NCI-H146 (cell line): ENCODE measurements at places on chromosomes 16 and 17.

GRCh38 chr16:57755726-57756423 is 20.3 kb downstream of the KATNB1 start:
- DNase-seq, result no peak

DNA sequence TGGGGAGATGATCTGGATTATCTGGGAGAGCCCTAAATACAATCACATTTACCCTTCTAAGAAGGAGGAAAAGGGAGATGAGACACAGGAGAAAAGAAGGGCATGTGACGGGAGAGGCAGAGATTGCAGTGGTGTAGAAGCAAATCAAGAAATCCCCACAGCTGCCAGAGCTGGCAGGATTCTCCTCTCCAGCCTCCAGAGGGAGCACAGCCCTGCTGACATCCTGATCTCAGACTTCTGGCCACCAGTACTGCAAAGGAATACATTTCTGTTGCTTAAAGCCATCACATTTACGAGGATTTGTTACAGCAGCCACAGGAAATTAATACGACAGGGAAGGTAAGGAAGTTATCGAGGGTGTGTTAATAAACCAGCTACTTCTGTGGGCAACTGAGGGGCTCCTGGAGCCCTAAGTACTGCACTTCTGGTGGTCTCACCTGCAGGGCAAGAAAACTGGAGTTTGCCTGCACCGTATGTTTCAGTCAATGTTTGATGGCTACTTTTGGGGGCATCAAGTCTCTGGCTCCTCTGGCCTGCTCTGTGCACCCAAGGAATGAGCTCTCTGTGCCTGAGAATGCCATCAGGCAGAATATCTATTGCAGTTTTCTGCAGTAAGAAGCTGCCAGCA is 22.9 kb upstream of the CDH13 start:
- no peak for DNase-seq

DNA sequence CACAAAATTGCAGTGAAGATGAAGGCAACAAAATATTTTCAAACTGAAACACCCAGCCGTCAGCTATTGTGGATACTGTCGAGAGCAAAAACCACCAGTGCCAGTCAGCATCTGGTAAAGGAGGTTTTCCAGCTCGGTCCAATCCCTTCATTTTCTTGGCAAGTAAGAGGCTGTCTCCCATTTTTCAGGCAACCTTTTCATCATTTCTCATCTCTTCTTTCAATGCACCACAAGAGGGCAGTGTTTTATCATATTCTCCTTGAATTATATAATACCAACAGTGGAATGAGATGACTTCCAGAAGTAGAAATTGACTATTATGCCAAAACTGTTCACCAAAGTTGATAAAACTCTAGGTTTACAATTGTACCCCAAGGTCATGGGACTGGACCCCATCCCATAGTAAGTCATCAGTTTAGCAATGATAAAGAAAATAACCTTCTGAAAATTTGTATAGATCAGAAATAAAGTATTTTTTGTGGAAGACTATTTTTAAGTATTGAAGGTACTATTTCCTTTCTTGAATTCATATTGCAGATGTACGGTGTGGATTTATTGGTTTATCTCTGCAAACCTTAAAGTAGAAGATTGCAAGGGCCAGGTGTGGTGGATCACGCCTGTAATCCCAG is 16.8 kb downstream of the NQO1 start:
- peak; percentile 47 for DNase-seq

- no peak for DNase-seq
Measured at GRCh38 chr17:69048634-69049033, 12.1 kb downstream of the ABCA9 start.

DNA sequence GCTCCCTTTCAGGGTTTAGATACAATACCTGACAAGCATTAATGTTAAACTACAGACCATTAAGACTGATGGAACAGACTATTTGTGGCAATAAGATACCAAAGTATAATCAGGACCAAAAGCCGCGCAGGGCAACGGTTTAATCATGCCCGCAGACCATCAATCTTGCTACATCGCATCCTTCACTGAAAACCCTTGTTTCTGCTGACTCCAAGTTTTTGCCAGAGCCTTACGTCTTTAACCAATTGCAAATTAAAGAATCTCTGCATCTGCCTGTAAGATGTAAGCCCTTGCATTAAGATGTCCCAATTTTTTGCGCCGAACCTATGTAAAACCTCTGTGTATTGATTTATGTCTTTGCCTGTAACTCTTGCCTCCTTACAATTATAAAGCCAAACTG is 94.2 kb upstream of the RBBP6 start:
- DNase-seq, result no peak

- DNase-seq, result no peak
Measured at GRCh38 chr16:70159355-70160348, 13.9 kb upstream of the CLEC18C start.

- DNase-seq, result no peak
Measured at GRCh38 chr16:69324585-69325253, 5.7 kb downstream of the PDF start.

GRCh38 chr17:1123921-1124715 is 55.7 kb downstream of the ABR start:
- DNase-seq, result peak; percentile 83

DNA sequence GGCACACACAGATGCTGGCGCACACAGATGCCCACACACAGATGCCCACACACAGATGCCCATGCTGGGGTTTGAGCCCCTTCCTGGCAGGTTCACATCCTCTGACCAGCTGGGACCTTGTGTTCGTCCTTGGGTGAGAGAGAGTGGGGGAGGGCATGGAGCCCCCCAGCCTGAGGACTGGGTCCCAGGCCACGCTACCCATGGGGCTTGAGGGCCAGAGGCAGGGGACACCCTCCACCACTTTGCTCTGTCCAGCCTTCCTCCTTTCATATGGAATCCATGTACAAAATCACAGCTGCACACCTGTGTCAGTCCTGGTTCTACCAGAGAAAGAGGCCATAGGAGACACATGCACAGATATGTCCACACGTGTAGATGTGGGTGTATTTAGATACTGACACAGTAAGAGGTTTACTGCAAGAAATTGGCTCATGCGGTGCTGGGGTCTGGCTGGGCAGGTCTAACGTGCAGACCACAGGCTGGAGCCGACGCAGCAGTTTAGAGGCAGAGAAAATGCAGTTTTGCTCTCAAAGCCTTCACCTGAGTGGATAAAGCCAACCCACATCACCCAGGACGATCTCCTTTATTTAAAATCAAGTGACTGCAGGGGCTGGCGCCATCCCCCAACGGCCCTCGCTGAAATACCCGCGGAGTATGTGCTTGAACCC is 10.8 kb downstream of the SLC22A31 start:
- no peak for DNase-seq

- no peak for DNase-seq
Measured at GRCh38 chr16:12462426-12463280, 341.0 kb downstream of the CPPED1 start.

DNA sequence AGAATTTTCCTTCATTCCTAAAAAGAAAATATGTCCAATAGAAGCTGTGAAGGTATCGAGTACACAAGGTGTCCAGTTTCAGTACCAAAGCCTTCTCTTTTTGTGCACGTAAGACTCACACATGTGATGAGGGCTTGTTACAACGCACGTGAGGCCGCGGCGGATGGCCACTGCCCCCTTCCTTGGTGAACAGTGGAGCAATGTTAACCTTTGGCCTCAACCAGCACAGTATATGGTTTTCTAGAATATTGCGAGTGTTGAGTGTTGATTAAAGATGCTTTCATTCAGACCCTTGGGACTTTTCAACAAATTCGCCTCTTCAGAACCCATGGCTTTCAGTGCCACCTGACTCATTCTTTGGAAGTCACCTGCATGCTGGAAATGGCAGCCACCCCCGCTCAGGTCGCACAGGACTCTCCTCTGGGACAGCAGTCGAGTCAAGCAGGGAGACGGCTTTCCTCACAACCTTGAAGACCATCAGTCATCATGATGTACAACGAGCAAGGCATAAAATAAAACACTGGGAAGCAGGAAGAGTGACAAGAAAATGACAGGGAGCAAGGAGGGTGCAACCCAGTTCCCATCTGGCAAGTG is 14.5 kb downstream of the MAP1LC3B start:
- DNase-seq, result no peak

- no peak for DNase-seq
Measured at GRCh38 chr16:13863075-13863765, 56.7 kb upstream of the ERCC4 start.

DNA sequence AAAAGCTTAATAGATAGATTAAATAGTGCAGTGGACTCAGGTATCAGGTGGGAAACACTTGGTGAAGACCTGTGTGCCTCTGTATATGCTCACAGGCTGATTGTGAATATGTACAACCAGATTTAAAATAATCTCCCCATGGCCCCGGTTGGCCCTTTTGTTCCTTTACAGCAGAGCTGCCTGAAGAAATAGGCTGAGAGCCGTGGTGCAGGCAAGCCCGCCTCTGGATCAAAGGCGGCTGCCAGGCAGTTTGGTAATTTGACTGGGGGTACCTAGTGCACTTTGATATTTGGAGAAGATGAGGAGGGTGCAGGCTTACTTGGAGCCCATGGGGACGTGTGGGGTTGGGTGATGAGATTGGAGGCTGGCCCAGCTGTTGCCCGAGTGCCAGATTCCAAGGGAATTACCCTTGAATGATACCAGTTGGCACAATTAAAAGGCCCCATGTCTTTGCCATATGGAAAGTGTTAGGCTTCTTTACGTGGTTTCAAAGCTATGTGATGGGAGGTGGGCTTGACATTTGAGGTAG is 5.0 kb downstream of the NKD1 start:
- no peak for DNase-seq

DNA sequence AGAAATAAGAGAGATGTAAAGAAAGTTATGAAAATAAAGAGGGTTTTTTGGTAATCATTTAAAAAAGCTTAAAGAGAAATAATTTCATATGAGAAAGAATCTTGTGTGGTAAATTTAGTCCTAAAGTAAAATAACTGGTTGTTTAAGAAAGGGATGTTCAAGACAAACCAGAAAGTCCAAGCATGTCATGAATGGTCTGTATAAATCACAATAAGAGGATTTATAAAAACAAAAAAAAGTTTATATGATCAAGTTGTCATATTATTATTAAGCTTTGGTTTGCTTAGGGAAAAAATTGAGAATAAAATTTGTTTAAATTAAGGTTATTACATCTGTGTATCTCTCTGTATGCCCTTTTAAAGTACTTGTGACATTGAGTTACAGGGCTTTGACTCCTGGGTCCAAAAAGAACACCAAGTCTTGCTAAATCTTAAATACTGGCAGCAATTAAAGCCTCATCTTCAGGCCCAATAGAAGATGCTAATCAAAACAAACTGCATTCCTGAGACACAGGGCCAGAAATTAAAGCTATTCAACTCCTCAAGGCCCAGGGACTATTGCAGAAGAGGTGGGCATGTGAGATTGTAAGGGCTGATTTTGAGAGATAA is 15.6 kb upstream of the TRIM25 start:
- DNase-seq, result no peak

GRCh38 chr16:14249291-14250032 is 178.3 kb downstream of the MRTFB start:
- DNase-seq, result peak; percentile 42

- no peak for DNase-seq
Measured at GRCh38 chr16:59783191-59783590, 1049.1 kb upstream of the GOT2 start.

GRCh38 chr16:75658175-75658574 is 10.6 kb downstream of the TERF2IP start:
- DNase-seq, result no peak

GRCh38 chr16:68768771-68769170 is 31.7 kb downstream of the CDH1 start:
- no peak for DNase-seq

DNA sequence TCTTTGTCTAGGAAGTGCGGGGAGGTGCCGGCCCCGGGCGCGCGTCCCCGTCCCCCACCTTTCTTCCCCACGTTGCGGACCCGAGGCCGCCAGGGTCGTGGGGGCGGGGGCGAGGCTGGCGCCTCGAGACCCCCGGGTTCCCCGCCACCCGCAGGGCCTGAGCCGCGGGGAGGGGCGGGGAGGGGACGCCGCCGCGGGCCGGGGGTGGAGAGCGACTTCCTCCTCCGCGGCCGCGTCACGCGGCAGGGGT is 1.8 kb upstream of the ACTG1 start:
- peak; percentile 81 for DNase-seq

DNA sequence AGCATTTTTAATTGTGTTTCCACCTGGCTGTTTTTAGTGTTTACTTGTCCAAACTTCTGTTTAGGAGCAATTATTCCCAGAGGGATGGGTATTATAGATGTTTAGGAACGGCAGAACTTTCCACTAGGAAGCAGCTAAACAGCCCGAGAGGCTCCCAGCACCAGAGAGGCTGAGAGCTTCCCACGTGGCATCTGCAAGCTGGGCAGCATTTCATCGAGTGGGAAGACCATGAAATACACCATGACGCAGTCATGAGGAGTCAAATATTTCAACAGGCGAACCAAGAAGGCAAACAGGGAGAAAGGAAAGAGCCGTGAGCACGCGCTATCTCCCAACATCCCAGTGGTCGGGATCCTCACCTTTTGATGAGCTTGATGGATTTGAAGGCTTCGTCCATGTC is 24.1 kb downstream of the TMEM204 start:
- no peak for DNase-seq
